Vagina (tissue), 2 donors: ENCODE measurements at places on chromosomes 16 and 17.

- no peak for DNase-seq
Measured at GRCh38 chr16:89613954-89614459, 565 bp downstream of the DPEP1 start.

DNA sequence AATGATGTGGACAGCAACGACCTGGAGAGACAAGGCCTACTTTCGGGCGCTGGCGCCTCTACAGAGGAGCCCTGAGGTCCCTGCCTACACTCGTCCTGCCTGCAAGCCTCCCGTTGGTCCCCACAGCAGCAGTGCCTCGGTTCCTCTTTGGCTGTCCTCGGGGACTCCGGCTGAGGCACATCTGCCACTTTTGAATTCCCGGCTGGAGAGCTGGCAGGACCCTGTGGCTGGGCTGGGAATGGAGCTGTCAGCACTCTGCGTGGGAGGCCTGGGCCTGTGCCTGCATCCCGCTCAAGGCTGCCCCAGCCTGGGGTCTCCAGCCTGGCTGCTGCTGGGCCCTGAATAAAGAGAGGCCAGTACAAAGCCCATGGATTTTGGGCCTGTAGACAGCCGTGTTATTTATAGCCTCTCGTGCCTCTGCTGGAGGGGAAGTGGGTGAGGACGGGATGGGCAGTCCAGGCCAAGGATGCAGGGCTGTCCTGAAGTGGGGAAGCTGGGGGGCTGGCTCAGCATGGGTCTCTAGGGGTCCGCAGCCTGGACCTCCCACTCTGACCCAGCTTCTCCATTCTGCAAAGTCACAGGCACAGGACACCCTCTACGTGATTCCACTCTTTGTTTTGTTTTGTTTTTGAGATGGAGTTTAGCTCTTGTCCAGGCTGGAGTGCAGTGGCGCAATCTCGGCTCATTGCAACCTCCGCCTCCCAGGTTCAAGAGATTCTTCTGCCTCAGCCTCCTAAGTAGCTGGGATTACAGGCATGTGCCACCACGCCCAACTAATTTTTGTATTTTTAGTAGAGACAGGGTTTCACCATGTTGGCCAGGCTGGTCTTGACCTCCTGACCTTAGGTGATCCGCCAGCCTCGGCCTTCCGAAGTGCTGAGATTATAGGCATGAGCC lies 10.6 kb upstream of the SPNS2 start:
- no peak for DNase-seq

GRCh38 chr16:56606071-56606475 lies 2.3 kb upstream of the MT2A start:
- DNase-seq: no peak

GRCh38 chr17:65099941-65100315 lies 37.2 kb upstream of the RGS9 start:
- no peak for DNase-seq

DNA sequence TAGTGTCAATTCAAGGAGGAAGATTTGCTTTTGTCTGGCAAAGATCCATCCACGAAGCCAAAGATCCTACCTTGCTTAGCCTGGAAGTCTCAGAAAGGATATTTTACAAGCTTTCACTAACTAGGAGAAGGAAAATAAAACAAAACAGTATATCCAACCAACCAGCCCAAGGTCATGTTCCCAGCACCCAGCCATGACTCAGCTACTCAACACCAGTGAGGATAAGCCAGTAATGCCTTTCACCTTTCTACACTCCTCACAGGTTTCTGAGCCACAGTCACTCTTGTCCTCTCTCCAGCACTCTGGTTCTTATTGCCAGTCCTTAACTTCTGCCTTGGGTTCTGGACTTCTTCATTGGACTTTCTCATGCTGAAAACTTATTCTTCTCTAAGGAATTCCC lies 116.2 kb downstream of the CDH11 start:
- no peak for DNase-seq

- DNase-seq: no peak
Measured at GRCh38 chr16:85399583-85400284, 213.4 kb upstream of the GSE1 start.

- DNase-seq: no peak
Measured at GRCh38 chr17:57017625-57018024, 39.7 kb downstream of the SCPEP1 start.

DNA sequence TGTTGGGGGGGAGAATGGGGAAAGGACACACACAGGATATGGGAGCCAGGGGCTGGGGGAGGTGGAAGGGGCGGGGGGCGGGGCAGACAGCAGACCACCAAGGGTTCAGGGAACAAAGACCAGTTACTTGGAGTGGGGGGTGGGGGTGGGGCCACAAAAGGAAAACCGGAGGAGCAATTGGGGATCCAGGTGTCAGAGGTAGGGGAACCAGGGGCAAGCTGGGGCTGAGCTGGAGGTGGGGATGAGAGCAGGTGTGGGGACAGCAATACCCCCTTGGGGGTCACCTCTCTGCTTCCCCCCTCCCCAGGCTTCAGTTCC lies 1.4 kb upstream of the ORAI3 start:
- no peak for DNase-seq

DNA sequence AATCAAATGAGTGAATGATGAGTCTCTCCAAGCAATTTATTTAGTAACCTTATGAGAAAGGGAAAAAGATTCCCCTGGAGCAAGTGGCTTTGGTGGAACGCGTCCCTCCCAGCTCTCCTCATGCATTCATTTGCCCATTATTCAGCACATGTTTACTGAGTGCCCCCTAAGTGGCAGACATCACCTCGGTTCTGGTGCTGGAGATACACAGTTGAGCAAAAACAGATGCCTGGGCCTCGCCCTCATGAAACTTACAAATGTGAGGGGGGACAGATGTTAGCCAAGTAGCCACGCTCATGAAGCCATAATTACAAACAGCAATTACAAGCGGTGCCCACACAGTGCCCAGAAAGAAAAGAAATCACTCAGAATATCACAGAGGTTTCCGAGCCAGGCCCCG lies 45.1 kb upstream of the CIBAR2 start:
- no peak for DNase-seq

GRCh38 chr16:46721885-46722284 lies 26.3 kb downstream of the MYLK3 start:
- no peak for DNase-seq

- DNase-seq: no peak
Measured at GRCh38 chr17:72743037-72743467, 349.4 kb downstream of the SLC39A11 start.

DNA sequence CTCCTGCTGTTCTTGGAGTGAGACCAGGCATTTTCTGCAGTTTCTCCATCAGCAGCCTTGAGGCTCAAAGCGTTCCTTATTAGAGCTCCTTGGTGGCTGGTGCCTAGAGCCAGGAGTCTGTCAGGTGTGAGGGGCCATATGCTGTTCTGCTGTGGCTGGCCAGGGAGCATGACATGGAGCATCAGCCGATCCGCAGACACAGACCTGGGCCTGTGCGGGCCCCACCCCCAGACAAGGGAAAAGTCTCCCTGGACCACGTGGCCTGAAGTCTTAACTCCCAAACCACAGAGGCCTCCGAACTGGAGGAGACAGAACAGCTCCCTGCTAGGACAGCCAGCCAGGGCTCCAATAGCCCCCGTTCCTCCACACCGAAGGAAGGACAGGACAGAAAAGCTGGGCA lies 162.7 kb upstream of the CIBAR2 start:
- no peak for DNase-seq

DNA sequence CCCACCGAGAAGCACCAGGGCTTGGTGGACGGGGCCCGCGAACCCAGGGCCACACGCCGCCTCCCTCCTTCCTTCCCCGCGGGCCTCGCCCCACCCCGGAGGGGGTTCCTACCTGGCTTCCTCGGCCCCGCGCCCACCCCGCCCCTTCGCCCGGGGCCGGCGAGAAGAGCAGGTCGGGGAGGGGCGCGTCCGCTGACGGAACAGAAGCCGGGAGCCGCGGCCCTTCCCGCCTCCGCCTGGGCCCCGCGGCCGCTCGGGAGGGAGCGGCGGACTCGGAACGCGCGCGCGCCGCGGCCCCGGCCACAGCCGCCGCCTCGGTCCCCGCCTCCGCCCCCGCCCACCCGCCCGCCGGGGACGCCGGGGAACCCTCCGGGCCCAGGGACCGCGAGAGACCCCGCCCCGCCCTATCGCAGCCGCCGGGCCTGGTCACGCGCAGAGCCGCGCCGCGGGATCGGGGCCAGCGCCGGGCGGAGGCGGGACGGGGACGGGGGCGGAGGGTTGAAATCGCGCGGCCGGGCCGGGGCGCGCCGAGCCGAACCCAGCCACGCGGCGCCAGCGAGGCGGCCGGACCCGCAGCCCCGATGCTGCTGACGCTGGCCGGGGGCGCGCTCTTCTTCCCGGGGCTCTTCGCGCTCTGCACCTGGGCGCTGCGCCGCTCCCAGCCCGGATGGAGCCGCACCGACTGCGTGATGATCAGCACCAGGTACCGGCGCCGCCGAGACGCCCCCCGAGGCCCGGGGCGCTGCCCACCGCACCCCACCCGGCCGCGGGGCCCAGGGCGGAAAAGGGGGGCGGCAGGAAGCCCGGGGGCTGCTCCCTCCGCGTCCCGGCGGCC lies at the start of gene TLCD3A:
Gene TLCD3A (plus strand): TSS at position 530 of the 835 bp plus-strand sequence. CDS start 52 bp downstream, at position 582.
- no peak for DNase-seq

GRCh38 chr16:75074920-75075687 lies 41.5 kb downstream of the LDHD start:
- no peak for DNase-seq

- DNase-seq: no peak
Measured at GRCh38 chr17:13078591-13079385, 61.0 kb upstream of the ELAC2 start.

DNA sequence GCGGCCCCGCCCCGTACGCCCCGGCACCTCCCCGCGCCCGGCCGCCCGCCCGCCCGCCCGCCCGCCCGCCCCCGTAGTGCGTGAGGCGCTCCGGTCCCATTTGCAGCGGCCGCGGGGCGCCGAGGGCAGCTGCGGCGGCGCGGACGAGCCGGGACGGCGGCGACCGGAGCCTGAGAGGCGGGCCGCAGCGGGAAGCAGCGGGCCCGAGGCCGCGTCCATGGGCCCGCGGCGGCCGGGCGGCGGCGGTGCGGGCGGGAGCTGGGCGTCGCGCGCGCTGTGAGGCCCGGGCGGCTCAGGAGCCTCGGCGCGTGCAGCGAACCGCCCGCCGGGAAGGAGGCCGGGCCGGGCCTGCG lies at the start of gene MPRIP:
Gene MPRIP (plus strand): TSS at position 74 of the 353 bp plus-strand sequence. CDS start 392 bp downstream, outside the sequence.
- DNase-seq: no peak

DNA sequence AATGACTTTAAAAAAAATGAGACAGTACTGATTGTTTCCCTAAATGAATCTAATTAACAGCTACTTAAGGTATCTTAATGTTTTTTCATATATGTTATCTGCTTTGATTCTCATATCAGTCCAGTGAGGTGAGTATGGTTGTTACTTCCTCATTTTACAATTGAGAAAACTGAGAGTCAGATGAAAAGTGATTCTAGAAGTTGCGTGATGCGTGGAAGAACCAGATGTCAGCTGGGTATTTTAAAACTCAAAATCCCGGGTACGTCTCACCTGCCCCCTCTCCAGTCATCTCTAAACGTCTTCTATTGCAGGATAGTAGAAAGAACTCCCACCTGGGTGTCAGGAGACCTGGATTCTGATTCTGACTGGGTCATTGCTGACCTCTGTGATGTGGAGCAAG lies 89.2 kb downstream of the MAP2K6 start:
- no peak for DNase-seq

DNA sequence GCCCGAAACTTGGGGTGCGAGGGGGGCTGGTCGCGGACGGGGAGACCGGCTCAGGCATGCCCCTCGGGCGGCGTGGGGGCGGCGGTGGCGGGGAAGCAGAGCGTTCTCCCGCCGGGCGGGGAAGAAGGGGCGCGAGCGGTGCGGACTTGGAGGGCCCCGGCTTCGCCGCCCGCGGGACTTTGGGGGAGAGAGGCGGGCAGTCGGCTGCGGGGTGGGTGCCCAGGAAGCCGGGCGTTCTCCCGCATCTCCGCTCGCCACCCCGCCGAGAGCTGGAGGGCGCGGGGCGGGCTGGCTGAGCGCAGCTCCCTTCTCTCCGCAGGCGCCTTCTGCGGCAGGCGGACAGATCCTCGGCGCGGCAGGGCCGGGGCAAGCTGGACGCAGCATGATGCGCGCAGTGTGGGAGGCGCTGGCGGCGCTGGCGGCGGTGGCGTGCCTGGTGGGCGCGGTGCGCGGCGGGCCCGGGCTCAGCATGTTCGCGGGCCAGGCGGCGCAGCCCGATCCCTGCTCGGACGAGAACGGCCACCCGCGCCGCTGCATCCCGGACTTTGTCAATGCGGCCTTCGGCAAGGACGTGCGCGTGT lies 772 bp downstream of the NTN1 start:
- DNase-seq: no peak

- DNase-seq: no peak
Measured at GRCh38 chr17:66915204-66915611, 49.3 kb upstream of the CACNG4 start.

DNA sequence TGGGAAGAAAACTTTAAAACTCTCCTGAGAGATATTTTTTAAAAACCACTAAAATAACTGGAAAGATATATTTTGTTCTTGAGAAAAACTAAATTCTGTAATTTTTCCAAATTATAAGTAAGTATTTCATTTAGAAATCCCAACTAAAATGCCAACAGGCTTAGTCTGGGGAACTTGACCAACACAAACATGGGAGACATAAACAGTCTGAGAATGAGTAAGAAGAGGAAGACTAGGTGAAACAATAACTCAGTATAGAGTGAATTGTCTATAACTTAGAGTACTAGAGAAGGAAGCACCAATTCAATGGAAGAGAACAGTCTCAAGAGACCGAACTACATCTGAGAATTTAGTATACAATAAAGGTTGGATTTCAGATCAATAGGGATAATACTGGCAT lies 2.9 kb downstream of the CMTM1 start:
- DNase-seq: no peak

DNA sequence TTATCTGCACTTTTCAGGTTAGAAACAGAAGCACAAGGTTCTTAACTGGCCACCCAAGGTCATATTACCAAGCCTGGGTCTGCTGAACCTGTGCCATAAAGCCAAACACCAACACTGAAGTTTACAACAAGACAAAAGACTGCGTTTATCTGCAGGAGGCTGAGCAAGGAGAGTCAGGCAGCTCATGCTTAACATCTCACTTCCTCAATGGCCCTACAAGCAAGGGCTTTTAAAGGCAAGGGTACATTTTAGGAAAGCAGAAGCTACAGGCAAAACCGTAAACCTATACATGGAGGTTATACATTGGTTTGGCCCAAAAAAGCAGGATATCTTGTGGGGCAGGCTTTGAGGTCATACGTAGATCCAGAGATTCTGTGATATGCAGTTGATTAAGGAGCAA lies 91.2 kb downstream of the GNAO1 start:
- DNase-seq: no peak

GRCh38 chr17:11490171-11490755 lies 108.0 kb upstream of the DNAH9 start:
- no peak for DNase-seq

- no peak for DNase-seq
Measured at GRCh38 chr17:8643855-8644506, 13.5 kb upstream of the MYH10 start.

GRCh38 chr17:41635121-41636097 lies 11.0 kb upstream of the KRT17 start:
- no peak for DNase-seq
